ENCODE measurements at places on chromosomes 1 and 21.

DNA sequence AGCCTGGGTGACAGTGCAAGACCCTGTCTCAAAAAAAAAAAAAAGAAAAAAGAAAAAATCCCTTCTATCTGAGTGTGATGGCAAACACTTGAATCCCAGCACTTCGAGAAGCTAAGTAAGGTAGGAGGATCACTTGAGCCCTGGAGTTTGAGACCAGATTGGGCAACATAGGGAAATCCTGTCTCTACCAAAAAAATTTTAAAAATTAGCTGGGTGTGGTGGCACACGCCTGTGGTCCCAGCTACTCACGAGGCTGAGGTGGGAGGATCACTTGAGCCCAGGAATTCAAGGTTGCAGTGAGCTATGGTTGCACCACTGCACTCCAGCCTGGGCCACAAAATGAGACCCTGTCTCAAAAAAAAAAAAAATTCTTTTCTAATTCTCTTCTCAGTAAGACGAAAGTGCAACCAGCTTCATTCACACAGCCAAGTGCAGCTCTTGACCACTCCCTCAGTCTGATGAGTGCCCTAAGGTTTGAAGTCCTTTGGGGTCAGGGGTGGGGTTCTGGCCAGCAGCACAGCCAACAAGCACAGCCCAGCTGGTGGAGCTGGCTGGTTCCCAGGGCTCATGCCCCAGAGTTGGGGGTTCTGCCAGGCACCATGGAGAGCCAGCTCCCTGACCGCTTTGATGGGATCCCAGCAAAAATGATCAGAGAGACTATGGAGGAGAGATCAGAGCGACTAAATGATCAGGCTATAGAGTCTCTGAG lies 8.0 kb downstream of the SLC2A5 start:
- no peak for DNase-seq

DNA sequence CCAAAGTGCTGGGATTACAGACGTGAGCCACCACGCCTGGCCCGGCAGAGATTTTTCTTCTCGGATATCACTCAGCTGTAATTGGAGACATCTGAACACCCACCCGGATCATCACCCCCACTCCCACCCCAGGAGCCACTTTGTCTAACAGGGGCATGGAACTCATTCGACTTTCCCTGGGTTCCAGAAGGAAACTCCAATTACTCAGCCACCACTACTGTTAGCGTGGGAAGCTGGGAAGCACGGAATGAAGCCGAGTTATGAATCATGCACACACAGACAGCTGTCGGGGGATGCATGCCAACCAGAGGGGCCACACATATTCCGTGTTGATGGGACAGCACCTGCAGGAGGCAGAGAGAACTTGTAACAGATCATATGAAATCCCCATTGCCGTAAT lies 85.2 kb downstream of the HLCS start:
- DNase-seq, result no peak

- peak; percentile 33 for DNase-seq
Measured at GRCh38 chr1:204410688-204411450, 748 bp downstream of the PPP1R15B start.

DNA sequence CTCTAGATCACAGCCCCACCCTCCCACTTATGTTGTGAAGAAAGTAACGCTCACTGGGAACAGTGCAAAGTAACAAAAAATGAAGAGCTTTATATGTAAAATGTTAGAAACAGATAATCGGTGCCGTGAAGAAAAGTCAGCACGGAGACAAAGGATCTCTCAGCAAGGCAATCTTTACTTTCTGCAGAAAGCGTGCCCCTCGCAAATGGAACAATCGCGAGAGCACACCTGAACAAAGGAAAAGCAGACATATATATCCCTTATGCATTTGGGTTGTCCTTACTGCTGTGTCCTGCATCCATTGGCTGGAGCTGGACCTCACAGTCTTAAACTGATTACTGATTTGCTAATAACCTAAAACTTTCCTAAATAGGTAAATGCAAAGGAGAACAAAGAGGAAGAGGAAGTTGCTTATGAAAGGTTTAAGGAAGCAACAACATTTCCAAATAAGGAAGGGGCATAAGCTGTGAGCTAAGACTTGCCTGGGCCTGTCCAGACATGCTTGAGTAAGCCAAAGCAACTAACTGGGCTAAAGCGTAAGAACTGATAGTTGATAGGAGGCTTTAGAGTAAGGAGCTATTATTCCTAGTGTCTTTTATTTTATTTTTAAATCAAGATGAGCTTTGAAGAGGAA lies 89.7 kb downstream of the GTF2B start:
- DNase-seq, result peak; percentile 88

GRCh38 chr1:118841521-118841920 lies 146.6 kb downstream of the TBX15 start:
- peak; percentile 86 for DNase-seq

DNA sequence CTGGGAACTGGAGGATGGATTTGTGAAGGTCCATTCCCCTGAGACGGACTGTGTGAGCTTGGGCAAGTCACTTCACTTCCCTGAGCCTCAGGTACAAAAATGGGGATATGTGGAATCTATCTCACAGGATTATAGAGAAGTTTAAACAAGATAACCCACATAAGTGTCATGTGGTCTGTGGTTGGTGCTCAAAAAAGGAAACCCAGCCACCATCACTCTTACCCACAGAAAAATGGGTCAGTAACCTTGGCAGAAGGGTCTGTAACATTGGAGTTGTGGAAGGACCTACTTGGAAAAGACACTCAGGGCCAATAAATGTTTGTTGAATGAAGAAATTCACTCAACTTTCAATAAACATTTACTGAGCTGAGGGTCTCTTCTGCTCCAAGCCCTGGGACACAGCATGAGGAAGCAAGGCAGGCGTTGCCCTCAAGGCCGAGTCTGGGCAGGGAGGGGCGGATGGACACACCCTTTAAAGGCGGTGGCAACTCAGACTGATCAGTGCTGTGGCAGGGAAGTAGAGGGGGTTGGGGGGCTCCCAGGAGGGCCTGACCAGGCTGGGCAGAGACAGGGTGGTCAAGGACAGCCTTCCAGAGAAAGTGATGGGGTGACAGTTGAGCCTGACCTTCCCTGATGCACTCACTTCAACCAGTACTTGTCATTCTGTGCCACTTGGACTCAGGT lies 66.7 kb upstream of the ACOT11 start:
- peak; percentile 54 for DNase-seq

GRCh38 chr21:32299695-32300094 lies 1.0 kb downstream of the MRAP start:
- DNase-seq, result no peak

GRCh38 chr1:224873434-224874369 lies 55.8 kb upstream of the DNAH14 start:
- DNase-seq, result no peak

DNA sequence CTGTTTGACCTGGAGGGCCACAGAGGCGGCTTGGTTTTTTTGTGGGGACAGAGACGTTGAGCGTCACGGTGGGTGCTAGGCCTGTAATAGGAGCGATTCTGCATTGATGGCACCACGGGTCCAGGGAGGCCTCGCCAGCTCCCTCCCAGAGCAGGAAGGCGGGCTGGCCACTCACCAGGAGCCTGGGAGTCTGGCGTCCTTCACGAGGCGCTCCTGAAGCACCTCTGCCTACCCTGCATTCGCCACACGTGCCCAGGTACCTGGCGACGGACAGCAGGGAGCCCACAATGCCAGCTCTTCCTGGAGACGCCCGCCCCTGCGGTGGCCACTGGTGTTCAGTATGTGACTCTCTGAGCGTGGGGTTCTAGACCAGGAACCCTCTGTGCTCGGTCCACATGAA lies 69.9 kb upstream of the TRAPPC10 start:
- no peak for DNase-seq

DNA sequence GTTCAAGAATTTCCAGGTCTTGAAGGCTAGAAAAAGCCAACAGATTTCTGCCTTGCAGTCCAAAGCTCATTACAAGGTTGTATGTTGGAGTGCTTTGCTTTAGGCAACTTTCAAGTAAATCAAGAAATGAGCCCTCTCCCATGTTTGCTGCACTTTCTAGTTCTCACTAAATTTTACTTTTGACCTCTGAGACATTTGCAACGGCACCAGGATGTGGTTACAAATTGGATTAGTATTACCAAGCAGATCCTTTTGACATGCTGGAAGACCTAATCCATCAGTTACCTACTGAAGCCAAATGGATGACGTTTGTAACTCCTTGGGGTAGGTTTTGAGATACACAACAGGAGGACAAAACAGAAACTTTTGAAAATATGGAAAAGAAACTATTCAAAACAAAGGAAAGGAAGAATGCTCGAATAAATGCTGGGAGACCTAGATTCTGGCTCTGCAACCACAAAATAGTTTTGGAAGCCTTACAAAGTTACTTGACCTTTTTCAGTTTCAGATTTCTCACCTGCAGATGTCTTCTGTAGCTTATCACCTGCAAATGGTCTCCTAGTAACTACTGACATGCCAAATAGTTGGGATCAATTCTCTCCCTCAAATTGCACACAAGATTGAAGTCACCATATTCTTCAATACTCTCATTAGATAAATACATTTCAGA lies 251.7 kb upstream of the ADGRL2 start:
- DNase-seq, result peak; percentile 69

- DNase-seq, result no peak
Measured at GRCh38 chr21:34362136-34362444, 1.7 kb upstream of the KCNE2 start.

- no peak for DNase-seq
Measured at GRCh38 chr1:23567996-23568607, 8.8 kb upstream of the ID3 start.

DNA sequence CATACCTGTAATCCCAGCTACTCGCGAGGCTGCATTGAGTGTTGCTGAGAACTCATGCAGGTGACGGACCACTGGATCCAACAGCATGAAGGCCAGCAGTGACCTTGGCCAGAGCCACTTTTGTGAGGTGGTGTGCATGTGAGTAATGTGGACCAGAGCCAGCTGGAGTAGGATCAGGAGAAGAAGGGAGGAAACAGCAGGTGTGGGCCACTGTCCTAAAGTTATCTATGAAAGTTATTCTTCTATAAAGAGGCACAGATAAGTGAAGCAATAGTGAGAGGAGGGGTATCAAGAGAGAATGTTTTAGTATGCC lies 47.8 kb downstream of the TCP10L start:
- no peak for DNase-seq
